ENCODE measurements at places on chromosomes 6 and 20. TPM values are rescaled to one million over a fixed set of nuclear protein-coding genes. Genes with fewer than 3 reads are reported as not detected.

The F13A1 gene
- 3.2 TPM for total RNA-seq

The FABP7 gene
- 630 TPM for total RNA-seq

The DLK2 gene
- 4.4 TPM for total RNA-seq

The AAR2 gene
- 18.7 TPM for total RNA-seq

The FOXF2 gene
- 1.2 TPM for total RNA-seq

The TMEM170B gene
- 47.9 TPM for total RNA-seq

The BTN1A1 gene
- total RNA-seq = not detected

The FRMD1 gene
- not detected for total RNA-seq

The RBM24 gene
- total RNA-seq = 26.1 TPM

The GRM1 gene
- 12.8 TPM for total RNA-seq

The OVOL2 gene
- 1.5 TPM for total RNA-seq

The KCNQ5 gene
- 17.2 TPM for total RNA-seq

The BHLHE23 gene
- 0.25 TPM for total RNA-seq

The CTAGE9 gene
- total RNA-seq = not detected
